ENCODE measurements at places on chromosomes 2 and 18. TPM values are rescaled to one million over a fixed set of nuclear protein-coding genes. Genes with fewer than 3 reads are reported as not detected.

DNA sequence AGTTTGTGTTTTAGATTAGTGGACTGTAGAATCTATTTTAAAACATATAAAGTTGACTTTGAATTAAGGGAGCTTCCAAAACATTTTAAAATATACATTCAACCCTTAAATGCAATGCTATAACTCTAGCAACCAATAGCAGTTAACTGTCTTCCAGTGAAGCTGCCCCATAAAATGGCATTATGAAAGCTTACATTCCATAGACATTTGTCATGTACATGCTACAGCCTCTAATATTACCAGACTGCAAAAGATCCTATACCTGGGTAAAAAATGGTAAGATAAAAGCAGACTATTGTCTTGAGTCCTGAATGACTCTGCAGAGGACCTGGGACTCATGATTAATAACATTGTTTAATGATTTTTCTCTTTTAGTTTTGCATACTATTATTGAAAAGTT lies 489.4 kb downstream of the LRP1B start:
- DNase-seq = no peak

DNA sequence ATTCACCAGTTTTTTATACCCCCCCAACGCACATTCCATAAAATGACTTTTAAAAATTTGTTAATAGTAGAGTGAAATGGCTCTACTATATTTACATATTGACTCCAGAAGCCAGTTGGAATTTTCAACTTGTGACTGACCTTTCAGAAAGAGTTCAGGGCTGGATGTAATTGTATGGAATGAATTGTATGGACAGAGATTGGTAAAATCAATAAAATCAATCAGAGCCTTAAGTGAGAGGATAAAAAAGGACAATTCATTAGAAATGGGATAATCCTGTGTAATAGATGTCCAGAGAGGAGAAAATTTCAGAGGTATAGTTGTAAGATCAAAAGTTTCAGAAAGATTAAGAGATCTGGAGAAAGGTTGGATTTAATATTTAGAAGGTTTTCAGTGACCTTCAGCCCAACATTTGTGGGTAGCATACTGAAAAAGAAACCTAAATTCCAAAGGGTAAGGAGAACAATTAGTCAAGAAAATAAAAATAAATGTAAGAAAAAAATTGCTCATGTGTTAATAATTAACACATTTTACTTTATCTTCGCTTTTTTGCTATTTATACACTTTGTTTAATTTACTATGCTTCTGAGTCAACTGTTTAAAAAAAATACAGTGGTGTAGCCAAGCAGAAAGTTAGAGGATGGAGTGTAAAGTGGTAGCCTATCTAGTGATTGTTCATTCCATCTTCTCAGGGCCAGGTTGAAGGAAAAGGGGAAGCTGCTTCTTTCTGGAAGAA lies 385.4 kb upstream of the TMEFF2 start:
- DNase-seq = no peak

- DNase-seq = no peak
Measured at GRCh38 chr18:63159590-63159989, 160.0 kb downstream of the BCL2 start.

GRCh38 chr2:22800412-22800811 lies 584.6 kb upstream of the KLHL29 start:
- DNase-seq = no peak

The SALL3 gene
- not detected for total RNA-seq

DNA sequence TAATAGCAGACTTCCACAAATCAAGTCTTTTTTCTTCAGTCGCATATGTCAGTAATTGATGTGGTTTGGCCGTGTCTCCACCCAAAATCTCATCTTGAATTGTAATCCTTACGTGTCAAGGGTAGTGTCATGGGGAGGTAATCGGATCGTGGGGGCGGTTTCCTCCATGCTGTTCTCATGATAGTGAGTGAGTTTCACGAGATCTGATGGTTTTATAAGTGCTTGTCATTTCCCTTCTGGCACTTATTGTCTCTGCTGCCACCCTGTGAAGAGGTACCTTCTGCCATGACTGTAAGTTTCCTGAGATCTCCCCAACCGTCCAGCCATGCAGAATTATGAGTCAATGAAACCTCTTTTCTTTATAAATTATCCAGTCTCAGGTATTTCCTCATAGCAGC lies 478.8 kb downstream of the PTPRM start:
- no peak for DNase-seq

DNA sequence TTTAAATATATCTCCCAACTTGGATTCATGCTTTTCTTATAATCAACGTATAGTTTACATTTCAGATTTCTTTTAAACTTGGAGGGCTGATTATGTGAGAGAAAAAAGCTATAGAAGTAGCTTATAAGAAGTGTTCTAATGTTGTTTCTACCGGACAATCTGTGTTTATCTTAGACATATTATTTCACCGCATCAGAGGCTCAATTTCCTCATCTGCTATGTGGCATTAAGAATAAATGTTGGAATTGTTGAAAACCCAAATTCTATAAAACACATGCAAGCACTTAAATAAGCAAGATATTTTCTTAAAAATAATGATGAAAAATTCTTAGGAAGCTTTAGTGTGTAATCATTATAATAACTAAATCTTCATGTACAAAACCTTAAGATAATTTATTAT lies 407.9 kb downstream of the HRH4 start:
- DNase-seq = no peak

GRCh38 chr18:3599861-3600260 lies 149.9 kb downstream of the TGIF1 start:
- no peak for DNase-seq

- DNase-seq = no peak
Measured at GRCh38 chr2:80057956-80058355, 246.6 kb downstream of the LRRTM1 start.

GRCh38 chr2:20447437-20448245 lies 767 bp downstream of the RHOB start:
- peak; percentile 74 for DNase-seq

The RAB27B gene
- total RNA-seq = 14.9 TPM

GRCh38 chr18:48572402-48573126 lies 33.7 kb downstream of the CTIF start:
- no peak for DNase-seq

GRCh38 chr2:75632813-75633212 lies 13.8 kb upstream of the MRPL19 start:
- DNase-seq = no peak

DNA sequence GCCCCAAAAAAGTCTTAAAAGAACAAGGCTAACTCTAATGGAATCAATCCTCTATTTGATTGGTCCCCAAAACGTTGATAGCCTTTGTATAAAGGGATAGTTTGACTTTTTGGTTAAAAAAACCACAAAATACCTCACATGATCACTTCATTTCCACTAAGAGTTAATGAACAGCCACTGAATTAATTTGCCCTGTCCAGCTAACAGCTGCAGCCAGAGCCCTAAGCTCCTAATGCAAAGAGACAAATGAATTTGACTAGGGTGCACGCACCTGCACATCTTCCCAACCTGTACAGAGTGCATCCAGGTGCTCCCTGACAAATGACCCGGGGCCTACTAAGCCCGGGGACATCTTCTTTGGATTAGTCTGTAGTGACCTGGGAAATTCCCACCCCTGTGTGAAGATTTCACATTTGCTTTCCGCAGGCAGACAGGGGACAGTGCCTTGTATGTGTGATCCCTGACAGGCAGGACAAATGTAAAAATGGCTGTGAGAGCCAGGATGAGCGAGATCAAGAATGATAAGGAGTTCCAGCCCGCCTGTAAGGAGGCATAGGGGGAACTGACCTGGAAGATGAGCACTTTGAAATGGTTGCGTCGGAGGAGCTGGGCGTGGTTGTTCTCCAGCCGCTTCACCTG lies 893 bp downstream of the CAVIN2 start:
- no peak for DNase-seq

- no peak for DNase-seq
Measured at GRCh38 chr2:24623535-24623934, 132.5 kb downstream of the NCOA1 start.

- no peak for DNase-seq
Measured at GRCh38 chr18:47121146-47121545, 29.2 kb downstream of the HDHD2 start.

The DTNB gene
- total RNA-seq = 8.8 TPM

DNA sequence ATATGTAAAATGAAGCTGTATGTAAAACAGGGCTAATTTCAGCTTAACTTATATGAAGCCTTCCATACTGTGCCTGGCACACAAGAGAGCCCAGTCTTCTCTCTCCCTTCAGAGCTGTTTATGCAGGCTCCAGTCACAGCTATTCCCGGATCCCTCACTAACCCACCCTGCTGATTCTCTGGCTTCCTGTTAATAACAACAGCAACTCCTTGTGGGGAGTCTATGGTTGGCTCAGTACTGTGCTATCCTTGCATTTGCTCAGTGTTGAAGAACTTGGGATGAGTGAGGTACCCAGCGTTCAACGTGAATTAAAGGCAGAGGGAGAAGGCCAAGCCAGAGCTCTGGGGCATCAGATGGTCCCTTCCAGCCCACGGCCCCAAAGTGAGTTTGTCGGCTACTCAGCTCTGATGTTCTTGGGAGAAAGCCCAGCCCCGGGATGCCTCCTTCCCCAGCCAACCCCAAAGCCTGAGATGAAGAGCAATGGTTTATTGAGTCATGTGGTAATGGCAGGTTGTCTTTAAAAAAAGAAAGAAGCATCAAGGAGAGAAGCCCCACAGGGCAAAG lies 43.2 kb downstream of the PSD4 start:
- no peak for DNase-seq

The HRH4 gene
- 0.28 TPM for total RNA-seq

GRCh38 chr2:144402251-144402650 lies 117.7 kb downstream of the ZEB2 start:
- peak; percentile 24 for DNase-seq

The ASPRV1 gene
- total RNA-seq = 1.1 TPM

GRCh38 chr18:50629148-50629631 lies 69.3 kb downstream of the MAPK4 start:
- no peak for DNase-seq

DNA sequence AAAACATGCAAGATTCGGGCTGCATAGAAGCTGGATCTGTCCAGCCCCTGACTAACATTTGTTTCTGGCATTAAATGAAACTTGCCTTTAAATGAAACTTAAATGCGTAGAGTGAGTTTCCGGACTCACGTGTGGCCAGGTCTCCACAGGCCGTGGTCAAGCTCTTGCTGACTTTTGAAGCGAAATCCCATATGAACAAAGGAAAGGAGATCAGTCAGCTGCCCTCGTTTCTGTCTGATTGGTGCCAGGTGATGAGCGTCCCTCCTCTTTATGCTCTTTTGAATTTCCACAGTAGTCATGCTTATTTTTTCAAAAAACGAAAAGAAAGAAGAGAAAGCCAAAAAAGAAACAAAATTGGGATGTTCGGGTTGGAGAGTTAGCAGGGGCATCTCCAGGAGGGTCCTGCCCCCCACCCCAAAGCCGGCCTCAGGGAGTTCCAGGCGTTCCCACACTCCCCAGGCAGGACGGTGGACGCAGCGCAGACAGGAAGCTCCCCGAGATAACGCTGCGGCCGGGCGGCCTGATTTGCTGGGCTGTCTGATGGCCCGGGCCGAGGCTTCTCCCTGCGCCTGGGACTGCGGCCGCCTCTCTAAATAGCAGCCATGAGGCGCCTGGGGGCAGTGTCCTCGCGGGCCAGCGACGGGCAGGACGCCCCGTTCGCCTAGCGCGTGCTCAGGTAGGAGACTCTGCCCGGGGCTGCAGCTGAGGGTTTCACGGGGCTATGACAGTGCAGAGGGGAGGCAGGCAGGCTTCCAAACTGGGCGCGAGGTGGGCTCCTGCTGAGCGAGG lies at the start of gene COLEC11:
Gene COLEC11, plus strand, starts transcription at position 620 of the 789 bp plus-strand sequence. CDS start 9,229 bp downstream, outside the sequence.
- DNase-seq = no peak

- no peak for DNase-seq
Measured at GRCh38 chr2:166439078-166439477, 55.0 kb downstream of the SCN7A start.

- no peak for DNase-seq
Measured at GRCh38 chr2:236352761-236353593, 88.8 kb upstream of the ASB18 start.

DNA sequence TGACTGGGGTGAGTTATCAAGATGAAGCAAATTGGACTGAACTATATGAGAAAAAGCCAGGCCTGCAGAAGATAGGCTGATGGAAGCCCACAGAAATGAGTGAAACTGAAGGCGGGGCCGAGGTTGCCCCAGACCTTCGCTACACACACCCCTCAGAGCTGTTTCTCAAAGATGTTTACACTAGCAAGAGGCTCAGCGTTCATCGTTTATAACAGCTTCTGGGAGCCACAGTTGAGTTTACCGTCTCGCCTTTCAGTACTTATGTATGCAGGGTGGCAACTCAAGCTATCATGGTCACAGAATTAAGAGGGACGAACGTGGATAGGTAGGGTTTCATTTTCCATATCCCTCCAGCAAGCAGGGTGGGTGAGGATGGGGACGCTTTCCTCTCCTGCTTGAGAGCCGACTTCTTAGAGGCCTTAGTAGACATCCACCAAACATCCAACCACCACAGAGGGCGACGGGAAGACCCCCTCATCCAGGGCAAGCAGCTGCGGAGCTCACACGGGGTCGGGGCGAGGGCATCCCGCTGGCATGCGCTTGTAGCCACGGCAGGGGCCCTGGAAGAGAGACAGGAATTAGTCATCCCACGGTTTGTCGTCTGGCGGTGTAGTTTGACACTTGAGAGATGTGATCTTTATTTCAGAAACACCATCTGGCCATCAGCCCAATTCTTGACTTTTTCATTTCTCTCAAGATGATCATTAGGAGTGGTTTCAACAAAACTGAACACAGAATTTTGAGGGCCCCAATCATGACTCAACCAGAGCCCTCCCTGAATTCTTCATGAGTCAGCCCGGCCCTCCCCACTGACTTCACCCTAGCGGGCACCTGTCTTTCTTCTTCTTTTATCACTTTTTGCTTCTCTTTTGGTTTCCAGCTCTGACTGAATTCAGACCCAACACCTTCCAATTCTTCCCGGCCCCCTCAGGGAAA lies 109.1 kb upstream of the CTDP1 start:
- DNase-seq = no peak

DNA sequence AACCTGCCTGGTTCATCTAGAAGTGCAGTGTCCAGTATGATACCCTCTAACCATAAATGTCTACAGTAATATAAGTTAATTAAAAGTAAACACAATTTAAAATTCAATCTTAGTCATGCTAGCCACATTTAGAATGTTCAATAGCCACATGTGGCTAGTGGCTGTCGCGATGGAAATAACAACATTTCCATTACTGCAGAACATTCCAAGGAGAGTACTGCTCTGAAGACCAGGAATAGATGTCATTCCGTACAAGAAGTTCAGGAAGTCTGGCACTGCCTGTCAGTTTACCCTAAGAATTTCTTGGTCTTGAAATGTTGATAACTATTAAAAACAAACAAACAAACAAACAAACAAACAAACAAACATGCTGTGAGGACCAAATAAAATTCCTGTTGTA lies 17.2 kb downstream of the LANCL1 start:
- no peak for DNase-seq

- no peak for DNase-seq
Measured at GRCh38 chr2:205704127-205704741, 21.9 kb downstream of the NRP2 start.

GRCh38 chr2:68115965-68116364 lies 41.7 kb upstream of the PNO1 start:
- no peak for DNase-seq

- no peak for DNase-seq
Measured at GRCh38 chr2:167052825-167053224, 164.5 kb downstream of the XIRP2 start.

All from mucosa of descending colon (tissue), 3 donors.